Left lung (tissue), 14 donors: ENCODE measurements at places on chromosomes 3 and 15. TPM values are rescaled to one million over a fixed set of nuclear protein-coding genes. Genes with fewer than 3 reads are reported as not detected.

Gene FAM3D
- total RNA-seq, result 1.5 TPM

Gene TGM4
- total RNA-seq, result not detected

Gene CAMK2N2
- 0.34 TPM for total RNA-seq

Gene FBXO40
- total RNA-seq, result 0.03 TPM

Gene CFAP100
- 8.2 TPM for total RNA-seq

Gene ILDR1
- total RNA-seq, result 9.8 TPM

Gene EFCAB12
- total RNA-seq, result 0.47 TPM

Gene SMAD6
- 110 TPM for total RNA-seq

Gene MYO5C
- 78.3 TPM for total RNA-seq

Gene MORC1
- not detected for total RNA-seq

Gene MGLL
- total RNA-seq, result 318 TPM

Gene GRK7
- total RNA-seq, result not detected

Gene HIGD2B
- not detected for total RNA-seq

Gene PLCB2
- total RNA-seq, result 30.8 TPM

Gene DUOXA2
- not detected for total RNA-seq

Gene CLDN16
- 1.1 TPM for total RNA-seq

Gene TBC1D23
- total RNA-seq, result 44.4 TPM

Gene ZIC1
- 0.55 TPM for total RNA-seq

Gene SH2D7
- total RNA-seq, result not detected

Gene SLC28A2
- total RNA-seq, result not detected

Gene OR5K4
- total RNA-seq, result not detected

Gene CACNA2D2
- total RNA-seq, result 86.6 TPM

Gene ARGFX
- total RNA-seq, result not detected

Gene PLA1A
- total RNA-seq, result 14.5 TPM

Gene ARRDC4
- 29.5 TPM for total RNA-seq

Gene ACP3
- total RNA-seq, result 11.9 TPM

Gene GTF2A2
- 104 TPM for total RNA-seq

Gene AGBL1
- total RNA-seq, result 0.32 TPM

Gene SPINK8
- total RNA-seq, result not detected

Gene EPHA3
- total RNA-seq, result 1.9 TPM

Gene TRIM42
- total RNA-seq, result not detected

Gene SEMA3B
- 56.8 TPM for total RNA-seq

Gene RHCG
- not detected for total RNA-seq

Gene SI
- not detected for total RNA-seq

Gene TP63
- total RNA-seq, result 2.7 TPM

Gene DPPA2
- total RNA-seq, result not detected

Gene ZBTB38
- total RNA-seq, result 91.4 TPM

Gene IP6K2
- 58.6 TPM for total RNA-seq

Gene NR2E3
- total RNA-seq, result 0.76 TPM

Gene MUC20
- total RNA-seq, result 7.7 TPM

Gene ACOX2
- total RNA-seq, result 31.0 TPM

Gene SLC7A14
- total RNA-seq, result not detected

Gene ATG3
- 49.7 TPM for total RNA-seq

Gene HCN4
- total RNA-seq, result 0.09 TPM

Gene PRICKLE2
- total RNA-seq, result 34.5 TPM

Gene GABRR3
- total RNA-seq, result not detected
